Esophagus mucosa (tissue), 1 donor: ENCODE measurements at places on chromosomes 16 and 17. TPM values are rescaled to one million over a fixed set of nuclear protein-coding genes. Genes with fewer than 3 reads are reported as not detected.

Gene P4HB
- total RNA-seq: 812 TPM

Gene CACNA1H
- total RNA-seq: 1.1 TPM

Gene PYY
- not detected for total RNA-seq

Gene CD300A
- 0.64 TPM for total RNA-seq

Gene PLCG2
- total RNA-seq: 8.6 TPM

Gene TLCD3B
- 0.20 TPM for total RNA-seq

Gene LLGL2
- 82.1 TPM for total RNA-seq

Gene KRTAP2-3
- total RNA-seq: not detected
